ENCODE measurements at places on chromosomes 3 and 15. TPM values are rescaled to one million over a fixed set of nuclear protein-coding genes. Genes with fewer than 3 reads are reported as not detected.

The TBC1D2B gene
- 43.2 TPM for total RNA-seq

The DALRD3 gene
- 30.0 TPM for total RNA-seq

The THPO gene
- total RNA-seq = not detected

The PRR20G gene
- not detected for total RNA-seq

The IQCH gene
- 3.1 TPM for total RNA-seq

The CCRL2 gene
- total RNA-seq = not detected

The KNG1 gene
- not detected for total RNA-seq
